ENCODE measurements at places on chromosomes 7 and 10.

DNA sequence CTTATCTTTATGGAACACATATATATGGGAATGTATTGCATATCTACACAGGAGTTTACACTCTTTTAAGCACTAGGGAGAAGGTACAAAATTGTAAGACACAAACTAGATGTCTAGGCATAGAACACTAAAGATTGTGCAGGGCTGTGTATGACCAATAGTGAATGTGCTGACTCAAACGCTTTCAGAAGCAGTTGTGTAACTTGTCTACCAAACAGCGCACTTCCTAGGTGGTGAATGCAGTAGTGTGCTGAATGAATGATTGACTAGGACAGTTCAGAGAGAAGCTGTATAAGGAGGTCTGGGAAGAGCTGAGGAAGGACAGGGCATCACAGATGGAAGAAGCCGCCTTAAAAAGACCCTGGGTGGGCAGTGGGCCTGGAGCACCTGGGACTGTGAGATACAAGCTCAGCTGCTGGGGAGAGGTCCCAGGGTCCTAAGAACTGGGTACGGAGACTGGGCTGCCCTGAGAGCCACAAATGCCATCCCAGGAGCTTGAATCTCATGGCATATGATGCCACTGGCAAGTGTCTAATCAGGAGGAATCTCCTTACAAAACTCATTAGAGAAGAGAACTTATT, 14.2 kb downstream of the CLRN3 start:
- no peak for DNase-seq

DNA sequence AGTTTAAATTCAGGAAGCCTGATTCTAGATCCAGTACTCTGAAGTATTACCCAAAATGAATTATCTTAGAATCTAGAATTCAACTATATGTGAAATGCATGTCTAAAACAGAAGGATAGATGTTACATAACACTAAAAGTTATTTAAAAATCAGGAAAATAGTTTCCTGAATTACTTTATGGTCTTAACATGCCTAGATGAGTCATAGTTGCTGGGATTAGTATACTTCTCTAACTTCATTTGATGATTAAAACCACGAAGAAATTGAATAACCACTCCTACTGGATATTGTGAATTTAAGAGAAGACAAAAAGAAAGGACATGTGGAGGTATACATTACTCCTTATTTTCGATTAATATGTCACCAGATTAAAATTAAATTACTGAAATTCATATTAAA, 65.5 kb downstream of the ATAD1 start:
- DNase-seq: no peak

GRCh38 chr7:128361411-128362379, at the start of gene PRRT4:
Gene PRRT4, minus strand, starts transcription at chr7:128361690.
- DNase-seq: no peak

GRCh38 chr10:44774676-44775401, 136.3 kb upstream of the TMEM72 start:
- no peak for DNase-seq

DNA sequence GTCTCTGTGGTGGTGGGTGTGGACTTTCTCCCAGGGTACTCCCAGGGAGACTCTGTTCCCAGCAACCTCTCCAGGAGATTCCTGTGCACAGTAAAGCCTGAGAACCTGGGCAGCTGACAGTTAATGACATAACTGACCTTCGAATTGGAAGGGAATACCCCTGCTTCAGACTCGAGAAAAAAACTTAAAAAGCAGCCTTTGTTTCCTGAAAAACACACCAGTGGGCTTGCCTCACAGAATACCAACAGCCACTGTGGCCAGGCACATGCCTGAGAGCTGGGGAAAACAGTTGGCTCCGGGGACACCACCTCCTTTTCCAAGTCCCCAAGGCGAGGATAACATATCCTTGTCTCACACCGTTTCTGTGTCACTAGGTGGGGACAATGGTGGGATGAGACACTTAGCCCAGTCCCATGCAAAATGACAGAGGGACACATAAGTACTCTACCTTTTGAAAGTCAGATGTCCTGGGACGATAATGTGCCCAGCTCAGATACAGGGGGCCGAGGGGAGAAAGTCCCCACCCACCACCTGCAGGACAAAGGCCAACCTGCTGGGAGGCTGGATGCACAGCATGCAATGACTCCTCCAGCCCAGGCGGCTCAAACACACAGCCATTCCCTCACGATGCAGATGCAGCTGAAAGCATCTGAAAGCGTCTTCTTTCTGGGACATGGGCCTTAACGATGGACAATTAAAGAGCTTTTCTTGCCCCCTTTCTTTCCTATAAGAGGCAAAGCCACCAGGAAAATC, 65.6 kb downstream of the HIPK2 start:
- DNase-seq: no peak

DNA sequence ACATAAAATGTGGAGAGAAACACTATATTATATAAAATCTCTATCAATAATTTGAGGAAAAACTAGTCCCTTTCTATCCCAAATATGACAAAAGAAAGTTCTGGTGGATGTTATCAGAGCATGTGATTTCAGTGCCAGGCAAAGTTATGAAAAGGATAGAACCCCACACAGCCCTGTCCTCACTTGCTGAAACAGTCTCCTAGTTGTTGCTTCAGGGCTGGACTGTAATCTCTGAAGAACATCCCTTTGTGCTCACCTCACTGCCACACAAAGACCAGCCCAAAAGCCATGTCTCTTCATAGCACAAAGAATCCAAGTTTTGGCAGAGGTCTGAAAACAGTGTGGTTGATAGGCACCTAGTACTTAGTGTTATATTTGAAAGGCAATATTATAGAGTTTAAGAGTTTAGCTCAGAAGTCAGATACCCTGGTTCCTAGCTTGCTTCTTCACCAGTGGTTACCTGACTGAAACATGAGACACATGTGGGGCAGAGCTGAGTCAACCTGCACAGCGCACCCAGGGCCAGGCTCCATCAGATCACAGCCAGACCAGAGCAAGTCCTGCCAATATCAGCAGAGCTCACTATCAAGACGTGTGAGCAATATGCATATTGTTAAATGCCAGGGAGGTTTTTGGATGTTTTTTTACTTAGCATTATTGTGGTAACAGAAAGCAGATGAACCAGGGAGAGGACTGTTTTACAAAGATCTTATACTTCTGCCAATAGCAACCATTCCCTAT, 25.0 kb downstream of the CYP3A7 start:
- DNase-seq: no peak

GRCh38 chr7:130401101-130401500, 20.8 kb downstream of the CPA1 start:
- DNase-seq: no peak

GRCh38 chr7:36615852-36616540, 108.3 kb downstream of the AOAH start:
- DNase-seq: no peak

DNA sequence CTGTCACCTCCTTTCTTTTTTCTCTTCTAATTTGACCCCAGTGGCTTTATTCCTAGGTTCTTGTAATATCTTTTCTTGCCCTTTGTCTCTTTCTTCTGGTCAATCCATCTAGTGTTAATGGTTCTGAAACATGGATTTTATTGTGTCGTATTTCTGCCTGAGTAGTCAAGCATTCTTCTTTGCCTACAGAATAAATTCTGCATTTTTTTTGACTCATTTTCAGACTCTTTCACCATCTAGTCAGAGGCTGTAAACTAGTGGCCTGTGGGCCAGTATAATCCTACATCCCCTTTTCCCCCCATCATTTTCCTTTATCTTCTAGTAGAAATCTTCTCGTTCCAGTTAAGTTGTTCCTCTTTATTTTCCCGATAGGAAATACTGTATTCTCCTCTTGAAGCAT, 29.4 kb downstream of the LUC7L2 start:
- no peak for DNase-seq

GRCh38 chr7:65265933-65266519, 107.6 kb upstream of the ZNF92 start:
- DNase-seq: no peak

DNA sequence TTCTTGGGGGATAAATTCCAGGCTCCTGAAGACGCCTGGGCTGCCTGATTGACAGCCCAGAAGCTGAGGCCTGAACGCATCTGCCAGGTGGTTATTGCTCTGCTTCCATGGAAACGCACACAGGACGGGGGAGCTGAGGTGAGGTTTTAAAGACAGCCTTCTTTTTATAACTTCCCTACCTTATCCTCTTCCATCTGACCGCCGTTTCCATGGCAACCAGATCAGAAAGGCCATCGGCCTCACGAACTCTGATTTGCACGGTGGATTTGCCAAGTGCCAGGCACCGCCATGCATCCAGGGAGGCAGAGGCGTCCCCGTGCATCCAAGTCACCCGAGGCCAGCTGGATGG, 260.9 kb downstream of the ADARB2 start:
- DNase-seq: no peak

DNA sequence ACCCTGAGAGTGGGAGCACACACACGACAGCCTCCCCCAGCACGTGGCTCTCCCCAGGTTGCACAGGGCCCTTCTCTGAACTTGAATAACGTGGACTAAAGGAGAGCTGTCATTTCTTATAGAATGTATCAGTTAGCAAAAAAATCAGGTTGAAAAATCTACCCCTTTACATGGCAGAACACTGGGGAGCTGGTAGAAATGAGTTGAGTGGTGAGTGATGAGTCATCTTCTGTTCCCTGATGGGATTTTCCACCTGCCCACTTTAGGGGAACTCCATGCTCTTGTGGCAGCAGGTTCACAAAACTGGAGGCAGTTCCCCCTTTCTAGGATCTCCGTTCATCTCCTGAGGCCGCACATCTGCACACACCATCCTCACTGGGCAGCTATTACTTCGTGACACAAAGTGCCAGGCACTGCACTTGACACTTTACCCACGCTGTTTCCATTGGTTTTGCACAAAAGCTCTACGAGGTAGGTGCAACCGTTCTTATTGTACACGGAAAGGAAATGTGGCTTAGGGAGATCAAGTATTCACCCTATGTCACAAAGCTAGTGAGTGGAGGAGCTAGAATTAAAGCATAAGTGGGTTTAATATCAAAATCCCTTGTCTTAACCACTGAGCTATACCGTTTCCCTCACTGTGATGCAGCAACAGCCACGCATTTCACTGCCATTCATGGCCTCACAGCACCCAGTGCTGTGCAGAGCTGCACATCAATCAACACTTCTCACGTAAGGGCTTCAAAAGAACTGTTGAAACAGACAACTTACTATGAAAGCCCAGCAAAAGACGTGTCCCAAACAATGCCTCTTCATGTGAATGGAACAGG, 80.2 kb downstream of the RNF216 start:
- no peak for DNase-seq

DNA sequence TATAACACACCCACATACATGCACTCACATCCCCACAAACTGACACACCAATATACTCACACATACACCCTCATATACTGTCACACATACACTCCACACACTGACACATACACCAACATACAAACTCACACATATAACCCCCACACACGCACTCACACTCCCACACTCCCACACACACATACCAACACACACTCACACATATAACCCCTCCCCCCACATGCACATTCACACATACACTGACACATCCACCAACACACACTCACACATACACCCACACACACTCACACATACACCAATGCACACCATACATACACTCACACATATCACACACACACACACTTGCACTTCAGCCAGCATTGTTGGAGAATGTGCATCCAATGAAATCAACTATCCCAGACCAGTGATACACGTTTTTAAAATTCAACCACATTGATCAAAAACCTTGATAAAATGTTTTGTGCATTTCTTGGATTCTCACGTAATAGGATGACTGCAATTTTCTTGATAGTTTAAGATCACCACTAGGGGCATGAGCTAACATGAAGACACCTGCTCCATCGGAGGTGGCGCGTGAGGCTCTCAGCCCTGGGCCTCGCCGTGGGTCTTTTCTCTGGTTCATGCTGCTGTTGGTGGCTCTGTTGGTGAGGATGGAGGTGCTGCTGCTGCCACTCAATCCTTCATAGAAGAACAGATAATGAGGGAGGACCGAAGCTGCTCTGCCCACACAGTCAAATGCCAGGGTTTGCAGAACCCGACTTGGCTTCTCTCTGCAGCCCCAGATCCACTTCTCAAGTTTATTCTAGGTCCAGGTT, 32.1 kb upstream of the CHST15 start:
- DNase-seq: no peak

DNA sequence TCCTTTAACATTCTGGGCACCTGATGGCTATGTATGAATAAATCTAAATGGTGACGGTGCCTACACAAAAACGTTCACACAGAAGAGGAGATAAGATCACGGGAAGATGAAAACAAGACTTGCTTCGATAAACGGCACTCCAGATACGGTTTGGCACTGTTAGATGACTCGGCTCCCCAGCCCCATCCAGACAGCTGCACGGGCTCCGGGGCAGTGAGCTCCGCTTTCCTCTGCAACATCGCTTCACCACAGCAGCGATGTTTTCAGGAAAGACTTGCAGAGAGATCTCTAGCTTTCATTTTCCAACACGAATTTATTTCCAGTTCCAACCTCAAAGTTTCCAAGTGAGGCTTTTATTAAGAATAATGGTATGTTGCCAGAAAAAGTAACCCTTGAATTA, 132.1 kb downstream of the KLF6 start:
- DNase-seq: no peak

GRCh38 chr7:107501593-107501992, 31.7 kb downstream of the GPR22 start:
- DNase-seq: no peak

GRCh38 chr7:29920491-29920890, 69.1 kb downstream of the SCRN1 start:
- no peak for DNase-seq

- DNase-seq: no peak
Measured at GRCh38 chr10:49284356-49284755, 14.6 kb upstream of the C10orf71 start.

DNA sequence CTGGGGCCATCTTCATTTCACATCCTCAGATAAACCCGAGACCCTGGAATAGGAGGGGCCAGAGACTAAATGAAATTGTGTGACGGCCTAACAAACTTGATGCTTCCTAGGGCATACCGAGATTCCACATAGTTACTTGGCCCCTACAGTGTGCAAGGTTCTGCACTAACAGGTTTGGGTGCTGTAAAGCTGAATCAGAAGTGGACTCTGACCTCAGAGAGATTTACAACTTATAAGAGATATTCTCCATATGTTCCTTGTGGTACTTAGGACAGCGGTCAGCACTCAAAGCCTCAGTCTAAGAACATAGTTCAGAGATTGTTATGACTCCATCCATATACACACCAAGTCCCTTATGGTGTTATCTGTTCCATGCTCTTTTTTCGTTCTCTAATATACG, 55.1 kb upstream of the FHIP2A start:
- DNase-seq: no peak

GRCh38 chr10:13852872-13853271, 266.1 kb downstream of the PRPF18 start:
- no peak for DNase-seq

- DNase-seq: no peak
Measured at GRCh38 chr7:115085421-115085820, 163.5 kb downstream of the MDFIC start.

- DNase-seq: no peak
Measured at GRCh38 chr7:111103678-111104274, 12.8 kb downstream of the LRRN3 start.

GRCh38 chr7:119545118-119545517, 727.9 kb upstream of the KCND2 start:
- DNase-seq: no peak

GRCh38 chr7:111239437-111239836, 148.5 kb downstream of the LRRN3 start:
- DNase-seq: no peak

All from GM18507 (cell line).